CD4-positive, alpha-beta T cell treated with Interleukin-4 for 4 hours (primary cell): ENCODE measurements at places on chromosomes 12 and 14.

DNA sequence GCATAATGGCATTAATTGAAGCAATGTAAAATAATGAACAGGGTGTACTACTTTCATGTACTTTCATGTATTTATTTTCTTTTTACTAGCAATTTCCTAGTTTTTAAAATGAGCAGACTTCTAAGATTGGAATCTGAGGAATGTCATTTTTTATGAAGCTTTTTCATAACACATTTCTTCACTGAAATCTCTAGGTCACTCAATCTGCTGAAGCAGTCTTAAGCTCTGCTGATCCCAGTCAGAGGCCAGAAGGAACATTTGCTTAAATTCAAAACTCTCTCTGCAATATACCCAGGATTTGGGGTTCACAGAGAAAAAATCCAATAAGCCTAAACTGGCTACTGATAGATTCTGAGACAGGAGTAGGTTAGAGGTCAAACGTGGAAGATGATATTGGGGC is 73.6 kb upstream of the CNTN1 start:
- DNase-seq, result no peak

DNA sequence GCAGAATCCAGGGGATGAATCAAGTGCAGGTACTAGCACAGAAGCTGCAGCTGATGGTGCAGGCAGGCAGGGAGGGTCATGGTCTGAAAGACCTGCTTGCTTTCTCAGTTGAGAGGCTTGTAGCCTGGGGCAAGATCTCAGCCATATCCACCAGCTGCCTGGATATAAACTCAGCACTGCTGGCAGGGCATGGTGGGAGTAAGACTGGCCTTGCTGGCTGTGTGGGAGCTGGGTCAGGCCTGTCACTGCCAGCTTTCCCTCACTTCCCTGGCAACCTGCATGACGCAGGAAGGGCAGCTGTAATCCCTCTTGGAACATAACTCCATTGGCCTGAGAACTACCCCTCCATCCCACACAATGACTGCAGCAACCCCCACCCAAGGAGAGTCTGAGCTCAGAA is 230.1 kb downstream of the ANO6 start:
- no peak for DNase-seq

GRCh38 chr14:61519106-61519505 is 176.2 kb upstream of the HIF1A start:
- DNase-seq, result no peak

GRCh38 chr12:47946413-47947323 is 16.7 kb upstream of the TMEM106C start:
- no peak for DNase-seq

- no peak for DNase-seq
Measured at GRCh38 chr14:54864526-54864925, 38.1 kb downstream of the GCH1 start.

- DNase-seq, result no peak
Measured at GRCh38 chr14:79629411-79630287, 581.7 kb downstream of the DIO2 start.

- DNase-seq, result no peak
Measured at GRCh38 chr14:87067061-87067460, 925.9 kb downstream of the GALC start.

GRCh38 chr12:66751432-66752113 is 72.7 kb upstream of the GRIP1 start:
- no peak for DNase-seq

DNA sequence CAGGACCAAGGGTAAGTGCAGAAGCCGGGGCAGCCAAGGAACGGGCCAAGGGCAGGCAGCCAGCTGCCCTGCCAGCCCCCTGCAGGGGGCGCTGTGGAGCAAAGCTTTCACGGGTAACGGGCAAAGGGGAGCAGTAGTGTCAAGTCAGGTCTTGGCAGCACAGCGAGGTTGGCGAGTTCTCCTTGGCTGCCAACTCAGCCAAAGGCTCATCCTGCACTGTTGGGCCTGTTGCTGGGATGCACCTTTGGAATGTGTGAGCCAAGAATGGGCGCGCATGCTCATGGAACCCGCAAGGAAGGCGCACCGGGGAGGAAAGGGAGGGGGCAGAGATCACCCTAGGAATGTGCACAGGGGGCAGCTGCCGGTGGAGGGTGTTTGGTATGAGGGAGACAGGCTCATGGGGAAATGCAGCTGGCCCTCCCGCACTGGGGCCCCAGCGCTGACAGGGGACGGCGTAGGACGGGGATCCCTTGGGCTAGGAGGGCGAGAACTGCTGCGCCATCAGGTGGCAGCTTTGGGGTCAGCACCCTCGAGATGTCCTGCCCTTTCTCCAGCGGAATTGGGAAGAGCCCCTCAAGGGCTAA is 138.0 kb downstream of the ASCL4 start:
- DNase-seq, result peak; percentile 28

- DNase-seq, result no peak
Measured at GRCh38 chr14:36450550-36450949, 69.5 kb downstream of the NKX2-1 start.

DNA sequence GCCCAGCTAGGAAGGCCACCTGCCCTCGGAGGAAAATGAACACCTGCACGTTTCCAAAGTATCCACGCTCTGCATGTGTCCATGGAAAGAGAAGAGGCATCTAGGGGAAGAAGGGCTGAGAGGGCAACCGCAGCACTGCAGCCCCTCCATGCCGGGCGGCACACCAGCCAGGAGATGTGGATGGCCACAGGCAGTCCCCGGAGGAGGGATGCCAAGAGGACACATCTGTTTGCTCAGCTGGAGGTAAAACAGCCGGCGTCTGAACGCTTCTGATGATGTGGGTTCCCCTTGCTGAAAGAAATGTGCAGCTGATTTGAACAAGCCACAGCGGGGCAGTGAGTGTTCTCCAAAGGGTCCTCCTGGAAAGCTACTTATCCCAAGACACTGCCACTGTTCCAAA is 34.0 kb downstream of the CHGA start:
- DNase-seq, result no peak

DNA sequence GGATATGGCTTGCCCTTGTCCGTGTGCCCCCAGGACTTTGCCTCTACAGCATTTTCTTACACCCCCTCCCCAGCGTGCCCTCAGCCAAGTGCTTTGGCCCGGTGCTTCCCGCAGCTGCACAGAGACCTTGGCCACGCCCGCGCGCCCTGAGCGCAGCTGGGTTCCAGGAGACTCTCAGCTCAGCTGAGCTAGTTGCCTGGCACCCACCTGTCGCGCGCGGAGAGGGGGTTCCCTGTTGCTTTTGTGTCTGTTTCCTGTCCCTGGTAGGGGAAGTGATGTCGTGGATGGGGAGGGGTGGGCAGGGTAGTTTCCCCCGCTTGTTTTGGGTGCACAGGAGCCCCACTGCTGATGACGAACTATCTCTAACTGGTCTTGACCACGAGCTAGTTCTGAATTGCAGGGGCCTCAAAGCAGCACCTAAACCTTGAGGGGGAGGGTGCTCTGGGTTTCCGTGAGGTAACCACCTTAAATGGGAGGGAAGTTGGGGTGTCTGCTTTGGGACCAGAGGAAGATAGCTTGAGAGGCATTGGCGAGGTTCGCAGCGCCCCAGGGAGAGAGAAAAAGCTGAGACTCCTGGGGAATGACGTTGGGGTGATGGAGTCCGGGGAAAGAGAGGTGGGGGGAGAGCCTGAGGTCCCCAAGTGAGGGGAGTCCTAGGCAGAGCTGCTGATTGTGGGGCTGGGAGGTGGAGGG is 1.5 kb downstream of the DIO3 start:
- DNase-seq, result no peak

DNA sequence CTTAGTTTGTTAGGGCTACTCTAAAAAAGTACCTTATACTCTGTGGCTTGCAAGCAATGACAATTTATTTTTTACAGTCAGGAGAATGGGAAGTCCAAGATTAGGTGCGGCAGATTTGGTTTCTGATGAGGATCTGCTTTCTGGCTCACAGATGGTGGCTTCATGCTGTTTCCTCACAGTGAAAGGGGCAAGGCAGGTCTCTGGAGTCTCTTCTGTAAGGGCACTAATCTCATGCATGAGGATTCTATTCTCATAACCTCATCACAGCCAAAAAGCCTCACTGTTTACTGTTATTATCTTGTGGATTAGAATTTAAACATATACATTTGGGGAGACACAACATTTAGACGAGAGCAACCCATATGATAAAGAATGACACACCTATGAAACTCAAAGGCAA is 1957.4 kb upstream of the SEL1L start:
- no peak for DNase-seq

- DNase-seq, result no peak
Measured at GRCh38 chr14:96274543-96274942, 18.5 kb downstream of the BDKRB1 start.

- DNase-seq, result no peak
Measured at GRCh38 chr12:34393821-34394150, 371.5 kb downstream of the ALG10 start.

- no peak for DNase-seq
Measured at GRCh38 chr14:105043641-105044040, 21.6 kb downstream of the GPR132 start.

- peak; percentile 64 for DNase-seq
Measured at GRCh38 chr14:52961060-52961639, 10.3 kb upstream of the FERMT2 start.

DNA sequence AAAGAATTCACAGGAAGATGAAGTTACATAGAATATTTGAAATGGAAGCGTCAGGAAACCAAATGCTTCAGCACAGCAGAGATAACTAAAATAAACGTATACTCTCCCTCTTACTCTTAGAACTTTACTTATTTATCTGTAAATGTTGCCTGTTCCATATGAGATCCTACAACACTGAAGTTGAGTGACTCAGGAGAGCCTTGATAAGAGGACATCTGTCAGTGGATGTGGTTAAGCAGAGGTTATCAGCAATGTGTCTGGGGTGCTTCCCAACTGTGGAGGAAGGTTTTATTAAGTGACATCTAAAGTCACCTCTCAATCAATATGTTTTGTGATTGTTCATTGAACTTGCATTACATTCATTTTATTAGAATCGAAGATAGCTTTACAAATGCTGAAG is 81.9 kb downstream of the NEDD1 start:
- DNase-seq, result no peak

- no peak for DNase-seq
Measured at GRCh38 chr14:44564908-44565307, 57.8 kb upstream of the FSCB start.

DNA sequence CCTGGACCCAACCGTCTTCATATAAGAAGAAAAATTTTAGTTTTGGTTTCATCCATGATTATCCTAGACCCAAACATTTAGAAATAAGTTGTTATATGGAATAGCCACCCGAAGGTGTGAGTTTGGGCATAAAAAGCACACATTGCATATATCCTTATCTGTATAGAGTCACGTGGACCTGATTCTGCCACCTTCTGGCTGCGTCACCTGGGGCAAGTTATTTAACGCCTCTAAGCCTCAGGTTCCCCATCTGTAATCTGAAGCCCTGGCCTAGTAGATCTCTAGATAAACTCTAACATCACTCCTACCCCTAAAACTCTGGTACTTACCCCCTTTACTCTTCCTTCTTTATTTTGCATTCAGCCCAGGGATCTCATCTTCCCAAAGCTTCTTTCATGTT is 14.3 kb upstream of the KRT5 start:
- DNase-seq, result no peak

DNA sequence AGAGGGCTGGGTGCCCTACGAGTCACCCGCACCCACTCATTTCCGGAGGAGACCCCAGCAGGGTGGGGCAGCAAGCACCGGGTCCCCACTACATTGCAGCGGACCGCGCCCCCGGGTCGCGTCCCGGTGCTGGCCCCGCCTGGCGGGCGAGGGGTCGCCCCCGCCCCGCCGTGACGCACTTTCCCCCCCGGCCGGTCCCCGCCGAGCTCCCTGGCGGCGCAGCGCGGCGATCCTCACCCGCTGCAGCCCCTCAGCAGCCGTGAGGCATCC is 106.1 kb downstream of the PRICKLE1 start:
- DNase-seq, result no peak

DNA sequence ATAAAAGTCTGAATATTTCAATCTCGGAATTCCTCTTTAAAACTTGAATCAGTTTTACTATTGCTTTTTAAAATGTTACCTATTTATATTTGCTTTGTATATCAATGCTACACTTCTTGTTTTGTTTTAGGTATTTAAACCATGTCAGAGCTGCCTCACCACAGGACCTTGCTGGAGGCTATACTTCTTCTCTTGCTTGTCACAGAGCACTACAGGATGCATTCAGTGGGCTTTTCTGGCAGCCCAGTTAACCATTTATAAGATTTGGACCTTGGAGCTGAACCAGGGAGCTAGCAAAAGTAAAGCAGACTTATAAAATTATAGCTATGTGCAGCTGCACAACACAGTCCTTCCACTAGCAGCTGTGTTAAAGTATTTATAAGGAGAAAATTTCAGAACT is 12.8 kb downstream of the TRMT5 start:
- DNase-seq, result no peak

GRCh38 chr12:108127654-108128053 is 1.4 kb upstream of the WSCD2 start:
- no peak for DNase-seq

GRCh38 chr12:67780580-67781084 is 132.1 kb downstream of the DYRK2 start:
- no peak for DNase-seq

GRCh38 chr12:104802208-104802607 is 155.9 kb downstream of the SLC41A2 start:
- DNase-seq, result no peak

- no peak for DNase-seq
Measured at GRCh38 chr12:53575502-53576249, 50.5 kb downstream of the ATF7 start.

DNA sequence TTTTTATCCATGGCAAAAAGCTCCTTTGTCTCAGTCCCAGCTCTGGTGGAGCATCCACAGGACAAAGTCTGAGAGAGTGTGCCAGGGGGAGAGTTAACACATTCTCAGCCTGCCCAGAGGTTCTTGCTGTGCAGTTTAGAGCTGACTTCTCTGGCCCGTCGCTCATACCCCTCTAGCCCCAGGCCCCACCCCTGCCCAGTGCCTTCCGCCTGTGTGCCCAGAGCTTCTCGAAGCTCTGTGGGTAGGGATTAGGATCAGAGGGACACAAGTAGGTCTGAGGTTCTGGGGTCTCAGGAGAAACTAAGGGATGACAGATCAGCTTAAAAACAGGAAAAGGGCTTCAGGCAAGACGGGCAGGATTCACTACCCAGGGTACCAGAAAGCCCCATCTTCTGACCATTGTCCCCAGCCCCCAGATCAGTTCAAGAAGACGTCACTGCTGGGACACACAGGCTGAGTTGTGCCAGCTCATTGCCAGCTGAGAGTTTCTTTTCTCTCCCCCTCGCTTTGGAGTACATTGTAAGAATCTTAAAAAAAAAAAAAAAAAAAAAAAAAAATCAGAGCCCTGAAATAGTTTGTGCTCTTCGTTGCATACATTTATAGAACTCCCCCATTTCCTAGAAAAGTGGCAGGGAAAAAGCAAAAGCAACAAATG is 127.0 kb downstream of the GCH1 start:
- no peak for DNase-seq
